ENCODE measurements at places on chromosomes 5 and 9. TPM values are rescaled to one million over a fixed set of nuclear protein-coding genes. Genes with fewer than 3 reads are reported as not detected.

GRCh38 chr5:158611581-158611980, 488.1 kb downstream of the EBF1 start:
- no peak overlapping the region for H3K27ac ChIP-seq
- H3K4me1 ChIP-seq, result no peaks in the 10 kb centered on the region
- H3K36me3 ChIP-seq, result no peaks in the 10 kb centered on the region
- no peak for DNase-seq

GRCh38 chr9:76798527-76798926, 34.3 kb downstream of the PCA3 start:
- no peak overlapping the region for H3K4me3 ChIP-seq
- H3K36me3 ChIP-seq, result no peaks in the 10 kb centered on the region
- no peaks in the 10 kb centered on the region for H3K27me3 ChIP-seq
- peaks cover 7% of the 10 kb centered on the region for H3K4me1 ChIP-seq

DNA sequence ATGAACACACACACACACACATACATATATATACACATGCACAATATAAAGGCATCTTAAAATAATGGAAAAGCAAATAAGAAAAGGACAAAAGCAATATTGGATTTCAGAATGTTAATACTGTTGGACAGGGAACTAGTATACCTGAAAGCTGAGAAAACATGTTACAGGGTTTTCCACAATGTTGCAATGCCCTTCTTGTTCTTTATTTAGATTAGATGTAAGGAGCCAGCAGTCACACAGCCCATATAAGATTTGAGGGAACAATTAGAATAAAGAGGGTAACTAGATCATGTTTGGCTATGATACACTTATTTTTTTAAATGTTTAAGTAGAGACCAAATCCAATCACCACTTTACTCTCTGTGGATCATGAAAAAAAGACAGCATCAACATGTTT, 61.7 kb downstream of the SH3TC2 start:
- H3K27ac ChIP-seq, result no peak overlapping the region
- DNase-seq, result no peak
- H3K4me3 ChIP-seq, result no peak overlapping the region
- H3K4me1 ChIP-seq, result 0 out of 2 replicates have a peak, but pooled peaks cover 2% of the 10 kb centered on the region
- no peaks in the 10 kb centered on the region for H3K27me3 ChIP-seq

The CCL21 gene
- total RNA-seq, result not detected

DNA sequence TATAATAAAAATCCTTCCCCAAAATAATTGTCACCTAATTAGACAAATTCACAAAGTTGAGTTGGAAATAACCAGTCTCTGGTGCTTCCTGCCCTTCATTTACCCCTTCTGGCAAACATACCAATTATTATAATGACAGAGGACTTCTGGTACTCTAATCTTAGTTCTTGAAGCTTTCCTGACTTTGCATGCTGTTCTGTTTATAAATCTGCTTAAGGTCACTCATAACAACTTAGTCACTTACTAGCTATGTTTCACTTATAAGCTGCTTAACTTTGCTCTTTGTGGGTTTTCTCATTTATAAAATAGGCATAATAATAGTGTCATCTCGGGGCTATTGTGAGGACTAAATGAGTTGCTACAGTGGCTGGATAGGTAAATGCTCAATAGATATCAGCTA, 446.5 kb downstream of the EFNA5 start:
- H3K4me1 ChIP-seq, result no peaks in the 10 kb centered on the region
- H3K4me3 ChIP-seq, result no peak overlapping the region
- H3K27me3 ChIP-seq, result no peaks in the 10 kb centered on the region
- H3K36me3 ChIP-seq, result no peaks in the 10 kb centered on the region

The SLC2A6 gene
- 18.7 TPM for total RNA-seq

The SLC34A1 gene
- total RNA-seq, result not detected

The BAAT gene
- total RNA-seq, result 0.15 TPM

The RPS14 gene
- total RNA-seq, result 2,603 TPM

GRCh38 chr9:89608641-89609335, 4.0 kb downstream of the GADD45G start:
- H3K36me3 ChIP-seq, result peaks cover 4% of the 10 kb centered on the region
- no peak overlapping the region for H3K4me3 ChIP-seq
- H3K4me1 ChIP-seq, result no peaks in the 10 kb centered on the region
- H3K27ac ChIP-seq, result no peak overlapping the region

DNA sequence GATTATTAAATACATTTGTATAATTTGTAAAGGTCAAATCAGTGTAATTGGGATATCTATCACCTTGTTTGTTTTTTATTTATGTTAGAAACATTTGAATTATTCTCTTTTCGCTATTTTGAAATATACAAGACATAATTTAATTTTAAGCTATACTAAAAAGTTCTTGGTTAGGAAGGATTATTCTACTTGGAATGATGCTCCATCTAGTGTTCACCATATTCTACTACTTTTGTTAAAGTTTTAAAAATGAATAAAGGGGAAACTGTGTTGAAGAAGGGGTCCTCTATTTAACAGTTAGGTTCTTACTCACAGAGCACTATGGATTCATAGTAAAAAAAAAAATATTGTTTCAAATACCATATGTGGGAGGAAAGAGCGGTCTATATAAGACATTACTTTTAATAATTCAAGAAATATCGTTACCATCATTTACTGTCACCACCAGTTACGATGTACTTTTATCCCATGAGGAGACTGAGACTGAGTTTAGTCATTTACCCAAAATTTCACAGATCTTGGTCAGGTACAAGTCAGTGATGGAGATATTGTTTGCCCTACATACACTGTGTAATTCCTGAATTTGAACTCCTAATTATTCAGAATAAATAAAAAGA, 6.3 kb upstream of the STOM start:
- peaks cover 4% of the 10 kb centered on the region for H3K36me3 ChIP-seq
- no peak overlapping the region for H3K27ac ChIP-seq
- H3K4me3 ChIP-seq, result no peak overlapping the region
- no peak for DNase-seq
- H3K27me3 ChIP-seq, result no peaks in the 10 kb centered on the region

- DNase-seq, result no peak
- H3K27me3 ChIP-seq, result no peaks in the 10 kb centered on the region
- H3K27ac ChIP-seq, result no peak overlapping the region
- no peak overlapping the region for H3K4me3 ChIP-seq
Measured at GRCh38 chr5:123599171-123599570, 87.2 kb downstream of the CSNK1G3 start.

DNA sequence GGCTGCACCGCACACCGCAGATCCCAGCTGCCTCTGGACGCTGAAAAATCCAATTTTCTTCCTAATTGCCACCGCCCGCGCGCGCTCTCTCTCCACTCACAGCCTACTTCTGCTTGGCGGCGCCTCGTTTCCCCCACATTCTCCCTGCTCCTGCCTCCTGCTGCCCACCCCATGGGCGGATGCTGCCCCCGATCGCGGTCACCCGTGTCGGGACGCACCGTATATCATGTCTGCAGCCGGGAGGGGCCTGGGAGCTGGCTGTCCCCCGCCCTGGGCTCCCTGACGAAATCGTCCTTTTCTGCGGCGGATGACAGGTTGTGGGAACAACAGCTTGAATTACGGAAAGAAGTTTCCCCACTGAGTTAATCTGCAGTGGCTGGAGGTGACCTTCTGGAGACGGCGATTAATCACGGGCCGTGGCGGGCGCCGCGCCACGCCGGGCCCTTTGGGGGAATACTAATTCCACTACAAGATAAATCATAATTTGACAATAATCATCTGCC, 36.3 kb upstream of the PSD2 start:
- 0 out of 2 replicates have a peak, but pooled peaks cover 3% of the 10 kb centered on the region for H3K4me1 ChIP-seq
- H3K27ac ChIP-seq, result no peak overlapping the region
- no peak for DNase-seq
- no peak overlapping the region for H3K4me3 ChIP-seq
- peaks cover 22% of the 10 kb centered on the region for H3K27me3 ChIP-seq

DNA sequence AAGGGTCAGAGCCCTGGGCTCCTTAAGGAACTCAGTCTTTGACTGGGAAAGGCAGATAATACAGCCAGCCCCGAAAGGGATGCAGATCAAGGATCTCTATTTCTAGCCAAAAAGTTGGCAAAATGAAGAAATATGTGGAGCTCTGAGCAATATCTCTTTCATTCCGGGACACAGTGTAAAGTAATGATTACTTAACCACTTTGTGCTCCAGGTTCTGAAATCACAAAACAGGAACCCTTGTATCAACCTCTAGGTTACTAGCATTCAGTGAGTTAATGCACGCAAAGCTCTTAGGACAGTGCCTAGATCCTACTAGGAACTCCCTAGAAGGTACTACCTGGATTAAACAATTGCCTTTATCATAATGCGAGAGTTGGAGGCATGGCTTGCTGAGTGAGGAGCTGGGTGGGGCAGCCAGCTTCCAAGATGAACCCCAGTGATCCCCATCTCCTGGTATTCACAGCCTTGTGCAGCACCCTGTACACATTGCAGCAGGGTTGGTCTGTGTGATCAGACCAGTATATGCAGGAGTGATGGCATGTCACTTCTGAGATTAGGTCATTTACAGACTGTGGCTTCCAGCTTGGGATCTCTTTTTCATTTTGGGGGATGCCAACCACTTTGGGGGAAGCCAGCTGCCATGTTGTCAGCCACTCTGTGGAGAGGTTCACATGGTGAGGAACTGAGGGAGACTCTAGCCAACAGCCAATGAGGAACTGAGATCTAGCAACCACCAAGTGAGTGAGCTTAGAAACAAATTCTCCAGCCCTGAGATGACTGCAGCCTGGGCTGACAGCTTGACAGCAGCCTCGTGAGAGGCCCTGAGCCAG, 103.1 kb upstream of the SLC44A1 start:
- 0 out of 2 replicates have a peak, but pooled peaks cover 4% of the 10 kb centered on the region for H3K4me1 ChIP-seq
- H3K36me3 ChIP-seq, result no peaks in the 10 kb centered on the region
- no peak overlapping the region for H3K27ac ChIP-seq
- H3K27me3 ChIP-seq, result no peaks in the 10 kb centered on the region
- no peak for DNase-seq

The CNTNAP3B gene
- 4.7 TPM for total RNA-seq

The GNA14 gene
- total RNA-seq, result 0.37 TPM

The TRUB2 gene
- total RNA-seq, result 39.8 TPM

The SPATA31E1 gene
- total RNA-seq, result 0.09 TPM

DNA sequence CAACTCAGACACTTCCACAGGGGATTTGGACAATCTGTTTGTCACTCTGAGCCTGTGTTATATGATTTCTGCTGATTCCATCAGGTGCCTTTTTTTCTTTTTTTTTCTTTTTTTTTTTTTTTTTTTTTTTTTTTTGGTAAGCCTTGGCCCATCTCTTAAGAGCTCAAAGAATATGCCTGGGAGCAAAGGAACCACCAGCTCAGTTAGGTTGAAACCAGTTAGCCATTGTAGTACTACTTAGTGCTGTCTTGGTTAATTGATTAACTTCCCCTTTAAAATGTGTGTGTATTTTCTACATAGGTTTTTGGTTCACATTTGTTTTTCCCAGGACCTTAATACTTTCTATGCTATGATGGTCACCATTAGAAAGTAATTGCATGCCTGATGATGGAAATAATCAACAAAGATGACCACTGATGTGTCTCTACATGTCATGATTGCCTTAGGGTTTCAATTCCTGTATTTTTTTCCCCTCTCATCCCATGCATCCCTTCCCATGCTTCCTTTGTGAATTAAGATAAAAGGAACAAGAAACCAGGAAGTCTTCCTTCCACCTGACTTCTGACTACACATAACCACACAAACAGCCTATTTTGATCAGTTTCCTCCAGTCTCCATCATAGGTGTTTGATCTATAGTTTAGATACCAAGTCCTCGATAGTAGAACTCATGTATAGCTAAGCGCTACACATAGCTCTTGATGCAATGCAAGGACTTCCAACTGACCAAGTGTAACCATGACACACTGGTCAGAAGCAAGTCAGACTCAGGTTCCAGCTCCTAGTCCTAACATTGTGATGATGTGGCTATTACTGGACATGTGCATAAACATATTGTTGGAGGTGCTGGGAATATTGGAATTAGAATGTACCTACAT, 306.1 kb downstream of the EFNA5 start:
- H3K4me3 ChIP-seq, result no peak overlapping the region
- DNase-seq, result no peak
- no peaks in the 10 kb centered on the region for H3K36me3 ChIP-seq
- peaks cover 7% of the 10 kb centered on the region for H3K4me1 ChIP-seq
- no peaks in the 10 kb centered on the region for H3K27me3 ChIP-seq

DNA sequence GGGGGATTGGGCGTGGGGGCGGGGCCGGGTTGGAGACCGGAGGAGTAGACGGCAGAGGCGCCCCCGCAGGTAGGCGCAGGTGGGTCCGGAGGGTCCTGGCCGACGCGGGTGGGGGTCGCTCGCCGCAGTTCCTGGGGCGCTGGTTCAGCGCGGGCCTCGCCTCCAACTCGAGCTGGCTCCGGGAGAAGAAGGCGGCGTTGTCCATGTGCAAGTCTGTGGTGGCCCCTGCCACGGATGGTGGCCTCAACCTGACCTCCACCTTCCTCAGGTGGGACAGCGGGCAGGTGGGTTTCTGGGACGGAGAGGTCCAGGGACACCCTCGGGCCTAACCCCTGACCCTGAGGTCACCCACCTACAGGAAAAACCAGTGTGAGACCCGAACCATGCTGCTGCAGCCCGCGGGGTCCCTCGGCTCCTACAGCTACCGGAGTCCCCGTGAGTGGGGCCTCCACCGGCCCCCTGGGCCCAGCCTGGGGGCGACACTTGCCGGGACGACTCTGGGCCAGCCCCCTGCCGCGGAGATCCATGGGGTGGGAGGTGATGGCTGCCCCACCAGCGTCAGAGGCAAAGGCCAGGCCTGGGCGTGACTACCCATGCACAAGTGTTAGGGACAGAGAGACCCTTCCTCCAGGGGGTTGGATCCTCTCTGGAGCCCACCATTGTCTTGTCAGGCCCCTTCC, 1.7 kb downstream of the PTGDS start:
- H3K27ac ChIP-seq, result no peak overlapping the region
- H3K4me1 ChIP-seq, result no peaks in the 10 kb centered on the region
- no peak overlapping the region for H3K4me3 ChIP-seq
- H3K36me3 ChIP-seq, result peaks cover 3% of the 10 kb centered on the region
- no peak for DNase-seq

The TAF11L5 gene
- total RNA-seq, result not detected

DNA sequence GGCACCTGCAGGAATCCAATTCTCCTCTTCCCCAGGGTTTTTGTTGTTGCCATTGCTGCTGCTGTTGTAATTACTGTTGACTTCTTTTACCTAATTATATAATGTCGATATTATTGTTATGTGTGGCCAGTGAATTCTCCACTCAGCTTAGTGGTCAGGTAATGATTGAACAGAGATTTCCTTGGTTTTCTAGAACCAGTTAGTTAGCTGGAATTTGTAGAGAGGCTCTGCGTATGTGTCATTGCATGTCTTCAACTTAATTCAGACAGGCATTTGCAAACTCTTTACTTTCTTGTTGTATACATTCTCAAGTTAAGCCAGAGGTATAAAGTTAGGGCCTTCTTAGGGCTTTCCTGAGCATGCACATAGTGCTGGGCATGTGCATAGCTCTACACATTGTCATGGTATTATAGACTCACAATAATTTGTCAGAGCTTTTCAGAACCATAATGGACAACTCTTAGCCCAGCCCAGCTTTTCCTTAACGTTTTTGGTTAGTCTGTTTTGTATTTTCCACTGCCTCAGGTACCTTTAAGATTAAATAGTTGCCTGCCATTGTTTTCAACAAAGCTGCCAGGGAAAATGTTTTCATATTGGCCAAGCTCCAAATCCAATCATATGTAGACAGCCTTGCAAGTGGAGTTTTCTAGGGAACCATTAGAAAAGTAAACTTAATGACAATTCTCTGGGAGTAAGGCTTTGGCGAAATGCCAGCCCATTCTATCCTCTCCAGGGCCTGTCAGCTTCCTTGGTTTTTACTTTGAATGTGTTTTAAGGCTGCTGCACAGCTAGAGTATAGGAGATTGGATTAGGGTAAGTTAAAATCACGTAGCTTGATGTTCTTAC, 68.1 kb downstream of the UBE2R2 start:
- DNase-seq, result no peak
- no peaks in the 10 kb centered on the region for H3K27me3 ChIP-seq
- H3K4me3 ChIP-seq, result no peak overlapping the region

The MSMP gene
- total RNA-seq, result 0.97 TPM

The CNTLN gene
- total RNA-seq, result 13.7 TPM
